ENCODE measurements at places on chromosomes 4 and X. TPM values are rescaled to one million over a fixed set of nuclear protein-coding genes. Genes with fewer than 3 reads are reported as not detected.
A peak's percentile ranks its signal among the peaks of the same experiment; 100 is the strongest.

Gene AMTN
- not detected for total RNA-seq

Gene CLCN4
- total RNA-seq, result not detected

DNA sequence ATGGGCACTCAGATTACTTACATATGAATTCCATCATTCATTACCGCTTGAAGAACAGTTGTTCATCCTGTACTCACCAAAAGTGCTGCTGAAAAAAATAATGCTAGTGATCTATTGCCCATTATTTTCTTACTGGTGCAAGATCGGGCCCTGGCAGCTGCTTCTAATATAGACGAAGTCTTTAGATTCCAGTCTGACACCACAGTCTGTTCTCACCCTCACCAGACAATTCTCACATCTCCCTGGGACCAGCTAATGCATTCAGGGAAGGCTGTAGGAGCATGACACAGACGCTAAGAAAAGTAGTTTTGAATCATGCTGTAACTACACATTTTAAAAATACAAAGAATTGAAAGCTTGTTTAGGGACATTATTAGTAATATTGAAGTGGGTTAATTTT lies 13.8 kb downstream of the GEMIN8 start:
- DNase-seq, result no peak

Gene SH2D1A
- total RNA-seq, result 50.4 TPM

Gene NDP
- not detected for total RNA-seq

DNA sequence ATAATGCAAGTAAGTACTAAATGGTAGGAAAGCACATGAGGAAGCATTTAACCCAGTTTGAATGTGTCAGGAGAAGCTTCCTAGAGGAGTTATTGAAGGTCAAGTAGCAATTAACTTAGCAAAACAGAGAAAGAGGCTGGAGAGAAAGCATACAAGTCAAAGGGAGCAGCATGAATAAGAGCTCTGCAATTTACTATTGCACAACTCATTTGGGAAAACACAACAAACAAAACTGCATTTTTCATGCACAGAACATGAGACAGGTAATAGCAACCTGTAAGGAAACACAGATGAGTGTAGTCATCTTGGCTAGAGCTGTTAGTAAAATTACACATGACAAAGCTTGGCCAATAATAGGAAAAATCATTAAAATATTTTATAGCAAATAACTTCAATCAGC lies 538.1 kb downstream of the PPP4R3C start:
- no peak for DNase-seq

Gene SERPINA7
- not detected for total RNA-seq

- no peak for DNase-seq
These were observed 34.3 kb downstream of the PAPSS1 start for GRCh38 chr4:107685740-107686139.

GRCh38 chr4:77074981-77075855 lies 571 bp downstream of the CCNI start:
- peak; percentile 74 for DNase-seq

DNA sequence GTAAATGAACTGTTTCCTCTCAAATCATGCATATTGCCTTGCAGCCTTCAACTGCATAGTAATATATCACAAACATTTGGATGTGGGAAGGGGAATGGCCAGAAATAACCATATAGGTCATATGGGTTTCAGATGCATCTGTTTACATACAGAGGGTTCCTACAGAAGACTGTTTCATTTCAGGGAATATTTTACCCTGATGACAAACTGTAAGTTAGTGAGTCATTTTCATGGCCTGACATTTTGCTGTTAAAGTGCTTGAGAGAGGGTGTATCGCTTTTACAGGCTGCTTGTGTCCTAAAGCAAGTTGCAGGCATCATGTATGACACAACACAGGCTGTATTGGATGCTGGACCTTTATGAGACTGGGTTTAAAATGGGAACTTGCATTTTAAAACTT lies 25.5 kb upstream of the AMOT start:
- no peak for DNase-seq

DNA sequence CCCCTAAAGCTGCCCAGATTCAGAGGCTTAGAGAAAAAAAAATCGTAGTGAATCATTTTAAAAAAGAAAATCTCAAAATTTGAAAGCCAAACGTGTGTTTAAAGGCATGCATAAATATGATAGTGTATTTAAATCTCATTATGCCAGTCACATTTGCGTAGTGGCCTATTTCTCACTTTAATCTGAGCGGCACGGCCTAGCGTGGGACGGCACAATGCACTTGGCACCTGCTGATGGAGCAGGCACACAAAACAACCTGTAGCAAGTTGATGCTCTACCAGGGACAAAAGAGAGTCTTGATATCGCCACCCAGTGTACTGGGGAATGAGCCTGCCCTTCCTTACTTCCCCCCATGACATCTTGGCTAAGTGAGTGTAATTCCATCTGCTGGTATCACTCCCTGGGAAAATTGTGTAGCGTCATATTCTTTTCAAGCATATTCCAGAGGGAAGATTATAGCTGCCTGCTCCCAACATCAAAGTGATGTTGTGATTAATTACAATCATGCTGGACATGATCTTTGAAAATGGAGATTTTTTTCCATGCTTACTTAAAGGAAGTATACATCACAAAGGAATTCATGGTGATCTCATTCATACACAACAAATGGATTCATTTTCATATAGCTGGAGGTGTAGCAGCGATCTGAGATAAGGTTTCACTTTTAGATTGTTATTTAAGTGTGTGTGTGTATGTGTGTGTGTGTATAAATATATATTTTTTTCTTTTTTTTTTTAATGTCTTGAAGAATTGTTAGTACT lies 138.8 kb downstream of the DCTD start:
- no peak for DNase-seq

Gene TRO
- total RNA-seq, result 1.3 TPM

GRCh38 chrX:72238721-72239475 lies at the start of gene ERCC6L:
TSS of gene ERCC6L (minus strand) at chrX:72239027. CDS start at chrX:72238911, 116 bp downstream.
- DNase-seq, result peak; percentile 84

DNA sequence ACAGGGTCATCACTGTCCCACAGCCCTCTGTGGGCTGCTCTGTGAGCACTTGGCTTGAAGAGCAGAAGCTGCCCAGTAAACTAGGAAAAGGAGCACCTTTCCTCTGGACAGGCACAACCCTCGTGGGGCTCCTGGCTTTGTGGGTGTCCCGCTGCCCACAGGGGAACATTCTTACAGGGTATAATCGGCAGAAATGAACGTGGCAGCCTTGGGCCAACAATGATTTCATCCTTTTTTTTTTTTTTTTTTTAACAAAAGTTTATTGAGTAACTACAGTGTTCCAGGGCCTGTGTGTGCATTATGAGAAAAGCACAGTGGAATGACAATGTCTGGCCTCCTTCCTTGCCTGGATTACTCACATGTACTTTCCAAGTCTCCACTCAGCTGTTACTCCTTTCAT lies 197.2 kb downstream of the PDGFC start:
- DNase-seq, result no peak

Gene EVC2
- total RNA-seq, result 0.32 TPM

GRCh38 chr4:154014407-154015321 lies 225.8 kb upstream of the SFRP2 start:
- DNase-seq, result no peak

GRCh38 chrX:87664381-87664780 lies 146.8 kb downstream of the KLHL4 start:
- DNase-seq, result no peak

DNA sequence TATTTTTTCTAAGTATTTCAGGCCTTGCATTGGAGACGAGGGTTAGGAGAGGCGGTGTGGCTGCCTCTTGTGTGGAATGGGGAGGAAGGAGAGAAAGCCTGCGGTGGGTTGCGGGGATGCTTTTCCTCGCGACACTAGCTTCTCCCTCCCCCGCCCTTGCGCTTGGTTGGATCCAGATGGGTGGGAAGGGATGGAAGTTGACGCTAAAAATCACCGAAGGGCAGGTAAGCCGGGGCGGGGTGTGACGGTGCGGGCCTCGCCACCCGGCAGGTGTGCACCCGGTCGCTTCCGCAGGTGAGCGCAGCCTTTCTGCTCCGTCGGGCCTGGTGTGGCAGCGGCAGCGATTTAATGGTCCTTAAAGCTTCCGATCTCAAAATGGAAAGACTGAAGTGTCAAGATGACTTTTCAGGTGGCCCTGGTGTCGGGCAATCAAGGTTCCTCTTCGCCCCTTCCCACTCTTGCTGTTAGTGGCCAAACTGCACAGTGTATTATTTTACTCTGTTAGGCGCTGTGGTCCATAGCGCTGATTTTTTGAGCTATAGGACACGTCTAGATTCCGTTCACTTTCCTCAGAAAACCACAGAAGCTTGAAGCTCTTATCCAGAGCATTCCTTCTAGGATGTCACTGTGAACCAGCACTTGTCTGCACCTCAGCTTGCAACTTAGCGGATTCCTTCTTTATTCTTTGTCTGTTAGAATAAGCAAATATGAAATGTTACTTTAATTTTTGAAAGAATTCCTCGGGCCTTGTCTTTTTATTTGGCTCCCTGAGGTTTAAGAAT lies 765 bp downstream of the ENOPH1 start:
- DNase-seq, result peak; percentile 3

Gene EGF
- total RNA-seq, result not detected

DNA sequence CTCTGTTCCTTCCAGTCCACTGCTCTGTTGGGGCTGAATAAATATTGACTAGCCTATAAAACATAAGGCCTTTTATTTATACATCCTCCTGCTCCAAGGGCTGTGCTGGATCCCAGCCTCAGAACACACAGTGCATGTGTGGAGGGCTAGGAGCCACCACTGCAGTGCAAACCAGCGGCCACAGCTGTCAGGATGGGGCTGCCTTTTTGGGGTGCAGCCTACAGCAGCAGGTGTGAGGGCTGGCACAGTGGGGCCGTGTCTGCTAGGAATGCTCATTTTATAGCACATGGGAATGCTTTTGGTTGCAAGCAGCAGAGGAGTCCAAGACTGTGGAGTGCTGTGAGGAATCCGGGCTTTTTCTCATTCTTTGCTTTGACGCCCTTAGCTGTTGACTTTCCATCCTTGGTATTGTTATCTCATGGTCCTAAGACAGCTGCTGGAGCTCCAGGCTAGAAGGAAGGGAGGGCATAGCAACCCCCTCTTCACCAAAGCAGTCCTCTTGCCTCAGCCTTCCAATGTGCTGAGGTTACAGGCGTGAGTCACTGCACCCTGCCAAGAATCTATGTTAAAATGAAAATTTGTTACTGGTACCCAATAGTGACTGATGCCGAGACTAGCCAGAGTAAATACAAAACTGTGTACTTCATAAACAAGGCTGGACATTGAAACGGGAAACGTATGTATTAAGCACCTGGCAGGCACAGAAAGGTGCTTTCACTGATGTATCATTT lies 334.3 kb upstream of the GATB start:
- DNase-seq, result no peak

Gene MAGEA2B
- not detected for total RNA-seq

Gene JCHAIN
- not detected for total RNA-seq

GRCh38 chr4:130591091-130591490 lies 1495.1 kb downstream of the C4orf33 start:
- DNase-seq, result no peak

- DNase-seq, result no peak
These were observed 371.3 kb upstream of the FSTL5 start for GRCh38 chr4:162535121-162535520.

Data from activated T-helper 1 cell treated with anti-CD3 and anti-CD28 coated beads, Interleukin-12 subunit alpha, Interleukin-12 subunit beta, Interleukin-2, Interleukin-4 antibody, amounts not matched to agents 30 ng/mL and 10 ng/mL and 1 ng/mL, durations not matched to agents 14 hours and 24 hours and 36 hours (primary cell).